ENCODE measurements at places on chromosomes 5 and 9.

GRCh38 chr9:83061990-83062650 is 822 bp downstream of the RASEF start:
- DNase-seq: no peak

DNA sequence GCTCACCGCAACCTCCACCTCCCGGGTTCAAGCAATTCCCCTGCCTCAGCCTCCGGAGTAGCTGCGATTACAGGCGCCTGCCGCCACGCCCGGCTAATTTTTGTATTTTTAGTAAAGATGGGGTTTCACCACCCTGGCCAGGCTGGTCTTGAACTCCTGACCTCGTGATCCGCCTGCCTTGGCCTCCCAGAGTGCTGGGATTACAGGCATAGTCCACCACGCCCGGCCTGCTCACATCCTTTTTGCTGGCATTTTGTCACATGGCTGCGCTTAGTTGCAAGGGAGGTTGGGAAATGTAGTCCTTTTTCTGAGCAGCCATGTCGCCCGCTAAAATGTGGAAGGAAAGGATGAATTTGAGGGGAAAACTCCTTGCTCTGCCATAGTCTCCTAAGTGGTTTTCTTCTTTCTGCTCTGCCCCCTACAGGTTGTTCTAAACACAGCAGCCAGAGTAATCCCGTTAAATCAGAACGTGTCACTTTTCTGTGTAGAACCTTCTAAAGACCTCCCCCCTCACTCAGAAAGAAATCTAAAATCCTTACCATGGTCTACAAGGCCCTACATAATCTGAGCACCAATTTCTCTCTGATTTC is 57.8 kb upstream of the HSPA9 start:
- no peak for DNase-seq

DNA sequence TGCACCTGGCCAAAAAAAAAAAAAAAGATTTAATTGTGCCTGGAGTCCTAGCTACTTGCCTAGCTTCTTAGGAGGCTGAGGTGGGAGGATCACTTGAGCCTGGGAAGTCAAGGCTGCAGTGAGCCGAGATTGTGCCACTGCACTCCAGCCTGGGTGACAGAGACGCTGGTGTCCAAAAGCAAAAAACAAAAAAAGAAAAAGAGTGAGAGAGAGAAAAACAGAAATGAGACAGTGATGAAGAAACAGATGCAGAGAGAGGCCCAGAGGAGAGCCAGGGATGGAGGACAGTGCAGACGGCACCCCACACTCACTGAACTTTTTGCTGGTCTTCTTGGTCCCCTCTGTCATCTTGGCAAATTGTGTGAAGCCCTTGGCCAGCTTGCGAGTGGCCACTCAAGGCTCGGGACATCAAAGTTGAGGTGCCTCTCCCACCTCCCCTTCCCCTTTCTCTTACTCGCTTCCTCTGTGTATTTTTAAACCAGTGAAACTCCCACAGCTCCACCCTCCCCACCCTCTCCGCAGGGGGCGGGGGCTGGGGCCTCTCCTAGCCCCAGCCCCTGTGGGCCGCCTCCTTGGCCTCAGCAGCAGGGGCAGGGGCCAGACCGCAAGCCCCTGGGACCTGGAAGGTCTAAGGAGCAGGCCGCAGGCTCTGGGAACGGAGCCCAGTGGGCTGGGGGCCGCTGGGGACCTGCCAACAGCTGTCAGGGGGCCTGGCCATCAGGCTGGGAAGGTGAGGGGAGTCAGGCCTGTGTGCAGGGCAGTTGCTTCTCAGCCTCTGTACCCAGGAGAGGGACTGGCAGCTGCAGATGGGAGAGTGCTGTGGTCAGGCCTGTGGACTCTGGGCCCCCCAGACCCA is at the start of gene SH2D3C:
Gene SH2D3C, minus strand, starts transcription at position 387 of the 856 bp plus-strand sequence. Its CDS starts 39 bp downstream, at position 348.
- DNase-seq: no peak

GRCh38 chr9:131629825-131630204 is 84.5 kb downstream of the PRRT1B start:
- no peak for DNase-seq

DNA sequence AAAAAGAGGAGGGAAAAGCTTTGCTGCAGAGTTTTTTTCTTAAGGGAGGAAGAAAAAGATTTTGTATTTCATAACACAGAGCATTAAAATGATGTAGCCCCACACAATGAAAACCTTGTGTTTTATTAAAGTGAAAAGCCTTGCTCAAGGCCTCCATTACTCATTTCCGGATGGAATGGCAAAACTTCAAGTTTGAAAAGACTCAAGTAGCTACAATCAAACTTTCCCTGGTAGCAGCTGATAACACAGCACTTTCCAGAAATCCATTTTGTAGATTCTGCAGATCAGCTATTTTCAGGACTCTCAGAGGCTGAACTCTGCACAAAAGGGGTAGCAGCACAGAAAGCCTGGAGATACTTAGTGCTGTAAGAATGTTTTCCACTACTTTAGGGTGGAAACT is 374.8 kb downstream of the NFIB start:
- no peak for DNase-seq

DNA sequence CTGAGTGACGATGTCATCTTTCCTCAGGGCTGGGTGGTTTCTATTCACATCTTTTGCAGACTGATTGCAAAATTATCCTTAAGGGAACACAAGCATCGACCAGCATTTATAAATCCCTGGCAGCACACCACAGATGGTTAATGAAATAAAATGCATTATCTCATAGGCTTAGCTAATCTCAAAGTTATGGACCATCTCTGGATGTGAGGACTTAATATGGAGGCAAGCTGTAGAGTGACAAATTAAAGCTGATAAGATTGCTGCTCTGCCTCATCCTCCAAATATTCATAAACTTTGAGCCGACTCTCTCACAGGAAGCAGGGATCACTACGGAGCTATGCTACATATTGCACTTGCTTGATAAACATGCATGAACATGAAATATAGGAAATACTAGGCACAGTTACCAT is 663.2 kb upstream of the RGMB start:
- DNase-seq: no peak

GRCh38 chr5:133370036-133370831 is 242.1 kb downstream of the FSTL4 start:
- DNase-seq: no peak

DNA sequence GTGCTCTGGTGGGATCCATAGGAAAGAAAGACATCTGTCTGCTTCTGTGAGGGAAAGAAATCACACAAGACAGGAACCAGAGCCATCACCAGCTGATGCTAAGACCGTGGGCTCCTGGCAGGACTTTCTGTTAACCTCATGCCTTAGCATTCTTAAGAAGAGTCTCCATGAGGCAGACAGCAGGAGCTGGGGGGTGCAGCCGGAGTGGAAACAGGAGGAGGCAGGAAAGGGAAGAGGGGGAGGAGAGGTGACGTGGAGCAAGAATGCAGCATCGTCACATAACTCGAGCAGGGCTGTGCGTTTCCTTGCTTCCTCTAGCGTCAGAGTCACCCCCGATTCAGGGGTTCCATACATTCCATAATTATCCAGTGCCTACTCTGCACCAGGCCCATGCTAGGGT is 53.6 kb downstream of the ERGIC1 start:
- DNase-seq: no peak

DNA sequence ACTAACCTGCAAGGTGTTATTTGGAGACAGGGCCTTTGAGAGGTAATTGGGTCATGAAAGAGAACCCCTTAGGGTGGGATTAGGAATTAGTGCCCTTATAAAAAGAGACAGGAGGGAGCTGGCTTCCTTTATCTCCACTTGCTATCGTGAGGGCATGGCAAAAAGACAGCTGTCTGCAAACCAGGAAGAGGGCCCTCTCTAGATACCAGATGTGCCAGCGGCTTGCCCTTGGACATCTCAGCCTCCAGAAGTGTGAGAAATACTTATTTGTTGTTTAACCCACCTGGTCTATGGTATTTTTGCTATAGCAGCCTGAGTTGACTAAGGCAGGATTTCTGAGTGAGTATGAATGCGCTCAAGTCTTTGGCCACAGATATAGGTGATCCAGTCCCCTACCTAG is 978 bp upstream of the RGS14 start:
- DNase-seq: no peak

DNA sequence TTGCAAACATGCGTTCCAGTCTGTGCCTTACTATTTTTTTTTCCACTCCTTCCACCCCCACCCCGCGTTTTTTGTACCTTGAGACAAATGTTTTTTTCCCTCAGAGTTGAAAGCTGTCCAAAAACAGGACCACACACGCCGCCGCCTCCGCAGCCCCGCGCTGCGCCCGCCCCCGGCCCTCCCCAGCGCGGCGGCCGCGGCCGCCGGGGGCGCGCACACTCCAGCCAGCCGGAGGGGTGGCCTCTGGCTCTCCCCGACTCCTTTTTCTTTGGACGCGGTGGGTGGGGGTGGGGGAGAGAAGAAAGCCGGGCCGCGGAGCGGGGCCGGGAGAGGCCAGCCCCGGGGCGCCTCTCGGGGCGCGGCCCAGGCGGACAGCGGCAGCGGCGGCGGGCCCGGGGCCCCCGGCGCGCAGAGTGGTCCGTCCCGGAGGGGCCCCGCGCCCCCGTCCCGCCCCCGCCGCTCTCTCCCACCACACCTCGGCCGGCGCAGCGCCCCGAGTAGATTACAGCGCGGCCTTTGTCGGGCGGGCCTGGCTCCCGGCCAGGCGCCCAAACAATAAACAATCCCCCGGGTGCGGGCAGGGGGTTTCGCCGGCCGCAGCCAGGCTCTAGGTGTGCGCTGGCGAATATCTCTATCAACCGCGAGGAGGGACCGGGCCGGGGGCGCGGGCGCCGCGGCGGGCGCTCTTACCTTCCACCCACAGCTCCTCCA is 10.9 kb downstream of the PTCH1 start:
- DNase-seq: no peak

GRCh38 chr5:25090275-25090674 is 445.5 kb upstream of the CDH10 start:
- no peak for DNase-seq

GRCh38 chr9:71725590-71726338 is 42.5 kb downstream of the CEMIP2 start:
- no peak for DNase-seq

DNA sequence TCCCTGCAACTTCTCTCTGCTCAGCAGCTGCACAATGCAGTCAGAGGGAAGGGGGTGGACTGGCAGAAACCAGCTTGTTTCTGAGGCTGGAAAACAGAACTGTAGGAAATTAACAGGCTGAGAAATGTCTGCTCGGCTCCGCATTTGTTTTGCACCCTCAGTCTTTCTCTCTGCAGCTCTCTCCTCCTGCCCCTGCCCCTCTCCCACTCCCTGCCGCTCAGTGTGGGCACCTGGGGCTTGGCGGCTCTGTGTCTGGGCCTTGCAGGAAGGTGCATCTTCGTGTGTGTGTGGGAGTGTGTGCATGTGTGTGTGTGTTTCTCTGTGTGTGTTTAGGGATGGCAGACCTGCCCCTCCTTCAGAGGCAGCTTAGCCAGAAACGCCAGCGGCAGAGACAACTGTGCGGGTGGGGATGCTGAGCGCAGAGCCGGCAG is 53.0 kb downstream of the PCDH1 start:
- no peak for DNase-seq

GRCh38 chr5:133456933-133457402 is 155.4 kb downstream of the FSTL4 start:
- DNase-seq: no peak

DNA sequence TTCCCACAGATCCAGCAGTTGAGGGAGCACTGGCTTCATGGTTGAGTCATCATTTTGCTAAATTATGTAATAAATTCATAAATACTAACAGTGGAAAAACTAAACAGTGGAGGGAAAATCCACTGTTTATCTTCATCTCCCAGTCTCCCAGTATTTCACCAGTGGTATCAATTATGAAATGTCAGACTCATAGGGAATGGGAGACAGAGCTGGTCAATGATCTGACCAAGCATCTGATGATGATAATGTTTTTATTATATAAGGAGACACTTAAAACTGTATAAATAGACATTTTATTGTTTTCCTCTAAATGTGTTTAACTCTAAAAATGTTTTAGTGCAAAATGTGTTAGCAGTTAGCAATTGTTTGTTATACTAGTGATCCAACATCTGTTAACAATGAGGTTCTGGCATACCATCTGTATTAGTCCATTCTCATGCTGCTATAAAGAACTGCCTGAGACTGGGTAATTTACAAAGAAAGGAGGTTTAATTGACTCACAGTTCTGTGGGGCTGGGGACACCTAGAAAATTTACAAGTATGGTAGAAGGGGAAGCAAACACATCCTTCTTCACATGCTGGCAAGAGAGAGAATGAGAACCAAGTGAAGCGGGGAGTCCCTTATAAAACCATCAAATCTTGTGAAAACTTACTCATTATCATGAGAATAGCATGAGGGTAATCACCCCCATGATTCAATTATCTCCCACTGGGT is 11.8 kb upstream of the REEP5 start:
- no peak for DNase-seq

DNA sequence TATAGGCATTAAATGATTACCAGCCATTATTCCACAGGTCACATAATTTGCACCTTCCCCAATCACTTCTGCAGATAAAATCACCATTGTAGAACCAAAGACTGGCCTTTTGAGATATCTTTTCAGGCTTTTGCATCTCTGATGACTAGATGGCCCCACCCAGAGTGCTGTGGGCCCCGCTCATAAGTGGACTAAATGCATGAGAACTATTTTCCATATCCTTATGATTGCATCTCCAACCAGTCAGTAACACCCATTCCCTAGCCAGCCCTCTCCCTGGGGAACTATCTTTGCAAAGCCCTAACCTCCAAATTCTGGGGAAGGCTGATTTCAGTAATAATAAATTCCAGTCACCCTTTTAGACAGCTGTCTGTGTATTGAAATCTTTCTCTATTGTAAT is 53.5 kb upstream of the CDH9 start:
- DNase-seq: no peak

GRCh38 chr5:167634432-167634831 is 657.0 kb upstream of the WWC1 start:
- no peak for DNase-seq

DNA sequence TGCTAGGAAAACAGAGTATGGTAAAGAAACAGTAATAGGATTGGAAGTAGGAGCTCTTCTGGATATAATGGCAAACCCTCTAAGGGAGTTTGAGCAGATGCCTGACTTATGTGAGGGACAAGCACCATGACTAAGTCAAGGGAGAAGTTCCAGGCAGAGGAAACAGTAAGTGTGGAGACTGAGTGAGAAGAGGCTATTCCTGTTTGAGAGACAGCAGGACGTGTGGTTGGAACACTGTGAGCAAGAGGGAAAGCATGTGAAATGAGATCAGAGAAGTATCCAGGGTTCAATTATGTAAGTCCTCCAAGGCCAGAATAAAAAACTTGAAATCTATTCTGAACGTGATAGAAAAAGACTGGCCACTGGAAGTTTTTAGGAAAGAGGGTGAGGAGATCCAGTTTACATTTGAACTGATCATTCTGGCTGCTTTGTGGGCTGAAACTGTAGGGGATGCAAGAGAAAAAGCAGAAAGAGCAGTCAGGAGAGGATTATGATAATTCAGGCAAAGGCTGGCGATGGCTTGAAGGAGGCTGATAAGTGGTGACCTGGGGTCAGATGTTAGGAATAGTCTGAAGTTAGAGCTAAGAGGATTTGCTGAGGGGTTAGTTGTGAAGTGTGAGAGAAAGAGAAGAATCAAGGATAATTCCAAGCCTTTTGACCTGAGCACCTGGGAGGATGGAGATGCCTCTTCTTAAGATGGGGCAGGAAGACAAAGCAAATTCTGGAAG is 19.2 kb downstream of the DMAC1 start:
- no peak for DNase-seq

GRCh38 chr5:103475629-103476240 is 86.9 kb downstream of the NUDT12 start:
- no peak for DNase-seq
